ENCODE measurements at places on chromosomes 12 and 14.

DNA sequence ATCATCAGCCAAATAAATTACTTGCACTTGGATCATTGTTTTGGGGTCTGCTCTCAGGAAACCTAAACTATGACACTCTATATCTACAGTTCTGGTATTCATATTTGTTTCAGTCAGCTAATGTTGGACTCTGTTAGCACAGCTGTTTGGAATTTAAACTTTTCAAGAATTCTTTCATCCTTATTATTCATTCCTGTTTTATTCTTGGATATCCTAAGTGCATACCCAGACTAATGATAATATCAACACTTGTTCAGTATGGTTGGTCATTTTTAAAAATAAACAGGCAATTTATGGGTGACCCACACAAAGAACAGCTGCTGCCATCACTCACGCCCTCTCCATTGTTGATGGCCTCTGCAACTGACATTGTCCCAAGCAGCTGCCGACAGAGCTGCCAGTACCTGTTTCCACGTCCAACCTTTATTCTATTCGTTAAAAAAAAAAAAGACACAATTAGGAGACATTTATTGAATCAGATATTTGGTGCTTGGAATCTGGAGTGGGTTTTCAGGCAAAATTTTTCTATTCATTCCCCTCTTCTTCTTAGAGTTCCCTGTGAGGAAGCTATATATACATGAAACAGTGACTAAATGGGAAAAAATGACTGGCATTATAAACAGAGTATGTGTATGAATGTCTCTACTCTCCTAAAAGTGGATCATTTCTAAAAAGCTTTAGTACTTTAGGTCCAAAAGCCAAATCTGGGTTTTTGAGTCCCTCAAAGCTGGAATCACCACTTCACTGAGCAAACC is 252.1 kb upstream of the NAV3 start:
- no peak for DNase-seq

GRCh38 chr12:89194683-89195082 is 157.6 kb downstream of the DUSP6 start:
- no peak for DNase-seq

GRCh38 chr14:91374879-91375702 is 42.5 kb downstream of the CCDC88C start:
- DNase-seq, result no peak

GRCh38 chr12:54304187-54304810 is 3.5 kb upstream of the NFE2 start:
- no peak for DNase-seq

Measured in activated CD4-positive, CD25-positive, alpha-beta regulatory T cell treated with anti-CD3 and anti-CD28 coated beads, Interleukin-2, amount 50 U/mL, for 72 hours (primary cell).